ENCODE measurements at places on chromosomes 13 and 19.

DNA sequence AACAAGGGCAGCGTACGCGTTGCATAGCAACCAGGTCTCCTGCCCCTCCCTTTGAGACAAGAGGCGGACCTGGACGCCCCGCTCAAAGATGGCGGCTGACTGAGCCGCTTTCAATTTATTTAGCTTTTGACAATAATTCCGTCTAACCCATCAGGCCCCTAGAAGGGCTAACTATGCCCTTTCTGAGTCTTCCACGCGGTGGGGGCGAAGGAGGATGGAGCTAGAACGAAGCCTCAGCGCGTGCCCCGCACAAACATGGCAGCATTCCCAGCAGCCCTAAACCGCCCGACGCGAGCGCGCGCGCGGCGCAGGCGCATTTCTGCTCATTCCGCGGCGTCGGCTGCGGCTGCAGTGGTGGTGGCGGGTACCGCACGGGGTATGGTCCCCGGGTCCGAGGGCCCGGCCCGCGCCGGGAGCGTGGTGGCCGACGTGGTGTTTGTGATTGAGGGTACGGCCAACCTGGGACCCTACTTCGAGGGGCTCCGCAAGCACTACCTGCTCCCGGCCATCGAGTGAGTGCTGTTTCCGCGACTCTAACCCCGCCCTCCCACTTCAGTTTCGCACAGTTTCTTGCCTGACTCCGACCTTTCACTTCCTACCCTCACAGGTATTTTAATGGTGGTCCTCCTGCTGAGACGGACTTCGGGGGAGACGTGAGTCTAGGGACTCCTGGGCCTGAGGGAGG is at the start of gene MED25:
Gene MED25 (plus strand): TSS at position 326 of the 685 bp plus-strand sequence. CDS start 53 bp downstream, at position 379.
- no peak for DNase-seq

DNA sequence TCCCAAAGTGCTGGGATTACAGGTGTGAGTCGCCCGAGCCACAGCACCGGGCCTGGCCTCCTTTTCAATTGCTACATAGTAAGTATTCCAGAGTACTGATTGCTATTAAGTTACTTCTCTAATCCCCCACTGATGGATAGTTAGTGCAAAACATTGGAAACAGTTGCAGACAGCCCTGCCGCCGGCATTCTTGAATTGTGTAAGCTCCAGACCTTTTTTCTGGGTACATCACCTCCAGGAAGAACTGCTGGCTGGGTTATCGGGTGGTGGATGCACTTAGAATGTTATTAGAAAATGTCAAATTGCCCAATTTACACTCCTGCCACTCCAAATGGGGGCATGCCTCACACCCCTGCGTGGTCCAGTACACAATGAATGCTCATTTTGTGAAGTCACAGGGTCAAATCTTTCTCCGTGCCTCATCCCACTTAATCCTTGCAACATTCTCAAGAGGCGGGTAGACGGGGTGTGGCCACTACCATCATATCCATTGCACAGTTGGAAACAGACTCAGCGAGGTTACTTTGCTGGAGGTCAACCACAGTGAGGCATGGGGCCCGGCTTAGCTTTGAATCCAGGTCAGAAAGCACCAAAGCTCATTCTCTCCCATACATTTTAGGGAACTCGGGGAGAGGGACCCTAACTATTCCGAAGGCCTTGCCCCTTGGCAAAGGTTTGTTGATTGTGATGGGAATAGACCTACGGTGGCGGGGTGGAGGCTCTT is 1.0 kb upstream of the KDM4B start:
- no peak for DNase-seq

DNA sequence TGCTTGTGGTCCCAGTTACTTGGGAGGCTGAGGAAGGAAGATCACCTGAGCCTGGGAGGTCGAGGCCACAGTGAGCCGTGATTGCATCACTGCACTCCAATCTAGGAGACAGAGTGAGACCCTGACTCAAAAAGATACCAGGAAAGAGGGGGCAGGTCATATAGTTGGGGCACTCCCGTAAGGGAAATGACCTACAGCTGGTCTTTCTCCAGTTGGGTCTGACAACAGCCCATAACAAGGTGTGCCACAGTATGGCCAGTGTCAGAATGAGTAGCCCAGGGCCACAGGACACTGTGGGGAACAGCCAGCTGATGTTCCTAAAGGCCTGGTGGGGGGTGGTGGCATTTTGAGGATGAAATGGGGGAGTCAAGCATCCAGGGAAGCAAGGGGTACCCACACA is 10.8 kb downstream of the DNMT1 start:
- DNase-seq = no peak

- DNase-seq = no peak
Measured at GRCh38 chr19:29873024-29873800, 61.4 kb downstream of the CCNE1 start.

DNA sequence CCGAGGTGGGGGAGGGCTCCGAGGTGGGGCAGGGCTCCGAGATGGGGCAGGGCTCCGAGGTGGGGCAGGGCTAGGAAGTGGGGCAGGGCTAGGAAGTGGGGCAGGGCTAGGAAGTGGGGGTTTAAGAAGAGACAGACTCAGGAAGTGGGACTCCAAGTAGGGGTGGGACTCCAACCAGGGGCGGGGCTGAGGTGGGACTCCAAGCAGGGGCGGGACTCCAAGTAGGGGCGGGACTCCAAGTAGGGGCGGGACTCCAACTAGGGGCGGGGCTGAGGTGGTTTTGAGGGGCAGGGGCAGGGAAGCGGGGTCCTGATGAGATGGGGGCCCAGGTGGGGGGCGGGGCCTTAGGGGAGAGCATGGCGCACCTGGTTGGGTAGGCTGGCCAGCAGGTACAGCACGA is 13.6 kb downstream of the CFD start:
- no peak for DNase-seq

- DNase-seq = peak; percentile 87
Measured at GRCh38 chr19:19515642-19516519, at the start of gene NDUFA13. NDUFA13 (plus strand) TSS chr19:19516225; CDS start chr19:19516239, 14 bp downstream.

GRCh38 chr13:33639626-33640080 is 178.3 kb upstream of the RFC3 start:
- DNase-seq = no peak

- DNase-seq = no peak
Measured at GRCh38 chr13:113742445-113743120, 16.4 kb upstream of the TMEM255B start.

DNA sequence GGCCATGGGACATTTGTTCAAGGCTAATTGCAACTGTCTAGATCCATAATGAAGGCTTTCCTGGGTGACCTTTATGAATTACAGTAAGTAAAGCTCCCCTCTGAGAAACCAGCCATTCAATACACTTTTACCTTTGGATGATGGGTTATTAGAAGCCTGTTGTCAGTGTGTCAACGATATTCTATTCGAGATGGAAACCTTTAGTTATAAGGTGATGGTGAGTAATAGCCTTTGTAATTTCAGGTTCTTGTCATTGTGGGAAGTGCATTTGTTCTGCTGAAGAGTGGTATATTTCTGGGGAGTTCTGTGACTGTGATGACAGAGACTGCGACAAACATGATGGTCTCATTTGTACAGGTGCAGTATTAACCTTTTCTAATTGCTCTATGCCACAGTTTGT is 261.7 kb downstream of the ITGBL1 start:
- DNase-seq = no peak

- no peak for DNase-seq
Measured at GRCh38 chr19:30090476-30090875, 148.4 kb downstream of the URI1 start.

DNA sequence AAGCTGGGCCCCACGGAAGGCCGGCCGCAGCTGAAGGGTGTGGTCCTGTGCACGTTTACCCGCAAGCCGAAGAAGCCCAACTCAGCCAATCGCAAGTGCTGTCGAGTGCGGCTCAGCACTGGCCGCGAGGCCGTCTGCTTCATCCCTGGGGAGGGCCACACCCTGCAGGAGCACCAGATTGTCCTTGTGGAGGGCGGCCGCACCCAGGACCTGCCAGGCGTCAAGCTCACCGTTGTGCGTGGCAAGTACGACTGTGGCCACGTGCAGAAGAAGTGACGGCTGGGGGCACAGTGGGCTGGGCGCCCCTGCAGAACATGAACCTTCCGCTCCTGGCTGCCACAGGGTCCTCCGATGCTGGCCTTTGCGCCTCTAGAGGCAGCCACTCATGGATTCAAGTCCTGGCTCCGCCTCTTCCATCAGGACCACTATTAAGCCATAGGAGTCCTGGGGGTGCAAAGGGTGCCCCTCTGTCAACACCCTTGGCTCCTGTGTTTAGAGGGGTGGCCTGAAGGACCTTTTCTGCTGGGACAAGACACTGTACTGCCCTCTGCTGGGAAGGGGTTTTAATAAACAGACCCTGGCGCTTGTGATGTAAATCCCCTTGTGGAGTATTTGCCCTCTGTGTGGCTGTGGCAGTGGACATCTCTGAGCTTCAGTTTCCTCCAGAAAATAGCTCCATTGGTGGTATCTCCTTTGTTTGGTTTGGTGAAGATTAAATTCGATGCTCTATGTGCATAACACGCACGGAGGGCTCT is 1.9 kb downstream of the MRPS12 start:
- no peak for DNase-seq

DNA sequence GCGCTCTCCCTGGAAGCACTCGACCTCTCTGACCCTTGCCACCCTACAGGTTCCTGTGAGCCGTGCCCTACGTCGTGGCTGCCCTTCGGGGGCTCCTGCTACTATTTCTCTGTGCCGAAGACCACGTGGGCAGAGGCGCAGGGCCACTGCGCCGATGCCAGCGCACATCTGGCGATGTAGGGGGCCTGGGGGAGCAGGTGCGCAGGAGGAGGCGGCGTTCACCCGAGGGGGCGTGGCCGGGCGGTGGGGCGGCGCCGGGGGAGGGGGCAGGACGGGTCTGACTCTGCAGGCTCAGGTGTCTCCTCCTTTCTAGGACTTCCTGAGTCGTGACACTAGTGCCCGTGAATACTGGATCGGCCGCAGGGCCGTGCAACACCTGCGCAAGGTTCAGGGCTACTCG is 26.4 kb downstream of the CLEC4M start:
- no peak for DNase-seq

DNA sequence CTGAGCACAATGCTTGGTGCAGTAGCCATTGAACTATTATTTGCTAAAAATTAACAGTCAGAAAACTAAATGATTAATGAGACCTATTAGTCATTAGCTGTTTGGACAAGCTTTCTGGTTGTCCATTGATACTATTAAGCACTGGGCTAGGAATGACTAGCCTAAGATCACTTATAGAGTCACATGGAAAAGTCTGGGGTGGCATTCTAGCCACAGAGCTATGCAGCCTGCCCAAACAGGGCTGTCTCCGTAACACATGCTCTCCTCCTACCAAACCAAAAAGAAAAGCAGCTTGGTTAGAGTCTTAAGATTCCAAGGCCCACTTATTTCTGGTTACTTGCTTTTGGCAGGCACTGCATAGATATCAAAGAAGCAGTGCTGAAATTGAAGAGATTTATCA is 193.5 kb upstream of the NBEA start:
- DNase-seq = no peak

DNA sequence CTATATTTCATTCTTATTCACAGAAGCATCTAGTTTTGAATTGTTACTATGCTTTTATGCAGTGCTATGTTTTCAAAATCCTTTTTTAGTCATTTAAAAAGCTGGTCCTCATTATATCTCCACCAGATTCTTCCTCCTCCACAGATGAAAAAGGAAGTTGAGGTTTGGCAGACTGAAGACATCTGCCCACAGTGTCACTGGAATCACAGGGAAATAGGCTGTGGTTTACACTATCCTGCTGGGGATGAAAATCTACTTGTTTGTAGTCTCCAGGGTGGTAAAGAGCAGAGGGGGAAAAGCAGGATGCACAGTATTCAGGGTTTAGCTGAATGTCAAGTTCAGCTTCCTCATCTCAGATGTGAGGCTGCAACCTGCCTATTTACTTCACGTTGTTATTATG is 351.2 kb downstream of the DNAJC15 start:
- peak; percentile 54 for DNase-seq

DNA sequence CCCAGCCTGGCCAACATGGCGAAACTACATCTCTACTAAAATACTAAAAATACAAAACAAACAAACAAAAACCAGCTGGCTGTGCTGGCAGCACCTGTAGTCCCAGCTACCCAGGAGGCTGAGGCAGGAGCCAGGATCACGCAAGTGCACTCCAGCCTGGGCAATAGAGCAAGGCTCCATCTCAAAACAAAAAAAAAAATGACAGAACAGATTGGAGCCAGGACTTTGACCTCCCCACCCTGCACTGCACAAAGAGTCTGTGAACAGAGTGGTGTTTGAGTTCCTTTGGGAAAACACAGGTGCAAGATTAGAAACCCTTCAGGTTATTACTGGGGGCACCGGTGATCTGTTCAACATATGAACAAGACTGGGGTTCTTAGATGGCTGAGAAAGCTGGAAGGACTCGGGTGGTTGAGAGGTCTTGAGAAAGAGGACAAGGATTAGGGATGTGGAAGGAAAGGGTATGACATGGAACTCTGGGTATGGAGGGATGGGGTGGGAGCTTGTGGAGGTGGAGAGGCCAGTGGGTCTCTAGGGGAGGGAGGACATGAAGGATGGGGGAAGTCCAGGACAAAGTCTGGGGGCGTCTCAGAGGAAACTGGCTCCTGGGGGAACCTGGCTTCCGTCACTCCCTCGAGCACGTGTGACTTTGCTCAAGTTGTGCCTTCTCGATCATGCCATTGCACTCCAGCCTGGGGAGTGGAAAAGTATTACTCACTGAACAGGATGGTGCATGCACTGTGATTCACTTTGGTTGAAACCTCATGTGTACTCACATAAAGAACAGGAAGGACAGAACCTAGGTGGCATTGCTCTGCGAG is 25.9 kb downstream of the RCN3 start:
- no peak for DNase-seq

- DNase-seq = no peak
Measured at GRCh38 chr13:95570016-95570415, 17.5 kb downstream of the CLDN10 start.

DNA sequence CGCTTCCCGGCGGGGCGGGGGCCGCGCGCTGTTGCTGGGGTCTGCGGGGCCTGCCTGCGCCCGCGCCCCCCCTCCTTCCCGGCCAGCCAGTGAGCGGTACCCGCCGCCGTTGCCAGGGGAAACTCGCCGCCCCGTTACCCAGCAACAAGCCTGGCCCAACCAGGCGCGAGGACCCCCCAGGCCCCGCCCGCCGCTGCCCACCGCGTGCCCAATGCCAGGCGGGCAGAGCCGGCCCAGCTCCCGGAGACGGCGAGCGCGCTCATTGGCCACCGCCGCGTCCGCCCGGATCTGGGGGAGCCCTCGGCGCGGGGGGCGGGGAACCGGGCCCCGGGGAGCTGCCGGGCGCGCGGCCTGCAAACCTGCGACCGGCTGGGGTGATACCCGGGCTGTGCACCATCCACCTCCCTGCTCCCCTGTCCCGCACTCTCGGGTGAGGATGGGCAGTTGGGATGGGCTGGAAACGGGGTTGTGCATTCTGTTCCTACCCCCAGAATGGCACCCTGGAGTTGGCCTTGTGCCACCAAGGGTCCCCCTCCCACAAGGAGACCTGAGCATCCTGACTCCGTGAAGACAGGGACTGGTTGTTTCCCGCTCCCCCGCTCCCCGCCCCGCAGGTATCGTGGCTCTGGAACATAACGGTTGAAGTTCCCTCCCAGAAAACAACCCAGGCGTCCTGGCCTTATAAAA is 8.8 kb upstream of the BBC3 start:
- DNase-seq = no peak

- no peak for DNase-seq
Measured at GRCh38 chr19:39355253-39355652, 13.0 kb downstream of the SAMD4B start.

DNA sequence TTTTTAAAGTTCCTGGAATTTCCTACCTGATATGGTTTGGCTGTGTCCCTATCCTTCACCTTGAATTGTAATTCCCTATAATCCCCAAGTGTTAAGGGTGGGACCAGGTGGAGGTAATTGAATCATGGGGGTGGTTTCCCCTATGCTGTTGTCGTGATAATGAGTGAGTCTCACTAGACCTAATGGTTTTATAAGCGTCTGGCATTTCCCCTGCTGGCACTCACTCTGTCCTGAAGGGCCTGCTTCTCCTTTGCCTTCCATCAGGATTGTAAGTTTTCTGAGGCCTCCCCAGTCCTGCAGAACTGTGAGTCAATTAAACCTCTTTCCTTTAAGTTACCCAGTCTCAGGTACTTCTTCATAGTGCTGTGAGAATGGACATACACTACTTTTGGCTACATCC is 298.7 kb downstream of the HS6ST3 start:
- no peak for DNase-seq
